NAMALWA (cell line): ENCODE measurements at places on chromosomes 6 and 20.

DNA sequence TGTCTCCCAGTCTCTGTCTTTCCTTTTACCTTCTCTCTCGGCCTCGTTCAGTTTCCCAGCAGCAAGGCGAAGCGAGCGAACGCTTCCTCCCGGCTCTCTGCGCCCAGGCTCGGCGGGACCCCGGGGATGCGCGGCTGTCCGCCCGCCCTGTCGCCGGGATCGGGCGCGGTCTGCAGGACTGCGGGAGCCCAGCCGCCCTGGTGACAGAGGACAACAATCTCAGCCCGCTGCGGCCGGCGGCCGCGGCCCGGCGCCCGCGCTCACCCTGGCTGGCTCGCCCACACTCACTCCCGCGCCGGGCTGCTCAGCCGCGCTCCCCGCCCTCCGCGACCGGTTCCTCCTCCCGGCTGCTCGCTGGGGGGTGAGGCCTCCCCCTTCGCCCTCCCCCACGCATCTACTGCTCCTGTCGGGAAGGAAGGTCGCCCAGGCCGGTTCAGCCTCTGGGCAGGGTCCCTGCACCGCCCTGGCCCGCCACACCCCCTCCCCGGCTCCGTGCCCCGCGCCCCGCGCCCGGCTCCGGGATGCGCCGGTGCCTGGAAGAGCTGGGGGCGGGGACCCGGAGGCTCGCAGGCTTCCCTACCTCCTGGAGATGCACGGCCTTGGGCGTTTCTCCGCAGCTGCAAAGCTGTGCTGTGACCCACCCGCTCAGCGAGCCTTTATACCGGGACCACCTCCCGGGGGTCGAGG lies 410 bp downstream of the SYNE1 start:
- no peak for DNase-seq

DNA sequence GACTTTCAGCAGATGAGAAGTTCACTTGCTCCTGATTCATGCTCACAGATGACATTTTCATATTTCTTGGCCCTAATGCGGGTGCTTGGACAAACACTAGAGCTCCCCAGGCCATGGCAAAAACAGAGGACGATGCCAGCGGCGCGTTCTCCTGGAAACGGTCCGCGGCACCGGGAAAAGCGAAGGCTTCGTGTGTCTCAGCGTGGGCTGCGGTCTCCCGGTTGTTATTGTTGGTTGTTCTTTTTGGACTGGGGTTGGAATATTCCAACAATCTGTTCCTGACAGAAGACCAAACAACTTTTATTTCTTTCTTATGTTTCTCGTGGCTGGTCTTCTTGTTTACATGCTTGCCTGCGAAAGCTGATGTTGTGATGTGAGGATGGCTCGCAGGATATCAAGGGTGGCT lies 46.8 kb upstream of the NEDD9 start:
- no peak for DNase-seq

DNA sequence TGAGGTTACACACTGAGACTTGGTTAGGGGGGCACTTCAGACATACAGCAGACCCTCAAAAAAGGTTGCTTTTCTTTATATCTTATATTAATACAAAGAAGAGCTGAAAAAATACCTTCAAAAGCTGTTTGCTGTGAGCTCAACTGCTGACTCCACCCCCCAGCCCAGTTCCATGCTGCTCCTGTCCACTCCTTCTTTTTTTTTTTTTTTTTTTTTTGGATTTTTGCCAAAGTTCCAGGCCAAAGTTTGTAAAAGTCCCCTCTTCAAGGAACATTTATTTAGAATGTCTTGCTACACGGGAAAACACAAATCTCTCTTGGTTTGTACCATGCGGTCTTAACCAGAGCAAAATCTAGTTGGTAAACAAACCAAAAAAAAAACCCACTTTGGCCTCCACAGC lies 85.3 kb upstream of the AKAP12 start:
- no peak for DNase-seq

GRCh38 chr20:49517805-49518100 lies 35.3 kb upstream of the KCNB1 start:
- no peak for DNase-seq

DNA sequence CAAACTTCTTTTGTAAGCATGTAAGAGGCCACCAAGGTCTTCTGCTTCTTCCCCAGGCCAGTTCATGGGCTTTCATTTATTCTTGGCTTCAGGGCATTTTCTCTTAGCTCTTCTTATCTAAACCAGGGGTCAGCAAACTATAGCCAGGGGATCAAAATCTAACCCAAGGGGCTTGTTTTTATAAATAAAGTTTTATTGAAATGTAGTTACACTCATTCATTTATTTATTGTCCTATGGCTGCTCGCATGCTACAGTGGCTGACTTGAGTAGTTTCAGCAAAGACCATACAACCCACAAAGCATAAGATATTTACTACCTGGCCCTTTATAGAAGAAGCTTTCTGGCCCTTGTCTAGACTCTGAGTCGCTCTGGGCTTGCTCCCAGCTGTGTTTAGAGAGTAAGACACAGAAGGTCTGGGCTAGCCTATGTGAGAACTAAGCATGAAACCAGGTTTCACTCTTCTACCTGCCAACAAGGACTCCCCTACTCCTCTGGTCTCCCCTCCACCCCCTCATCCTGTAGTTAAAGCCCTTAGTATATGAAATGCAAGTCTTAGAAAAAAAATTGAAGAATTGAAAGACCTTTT lies 43.2 kb downstream of the KHDC1L start:
- no peak for DNase-seq

- no peak for DNase-seq
Observed at GRCh38 chr20:46705378-46705729, 4.1 kb upstream of the SLC2A10 start.

DNA sequence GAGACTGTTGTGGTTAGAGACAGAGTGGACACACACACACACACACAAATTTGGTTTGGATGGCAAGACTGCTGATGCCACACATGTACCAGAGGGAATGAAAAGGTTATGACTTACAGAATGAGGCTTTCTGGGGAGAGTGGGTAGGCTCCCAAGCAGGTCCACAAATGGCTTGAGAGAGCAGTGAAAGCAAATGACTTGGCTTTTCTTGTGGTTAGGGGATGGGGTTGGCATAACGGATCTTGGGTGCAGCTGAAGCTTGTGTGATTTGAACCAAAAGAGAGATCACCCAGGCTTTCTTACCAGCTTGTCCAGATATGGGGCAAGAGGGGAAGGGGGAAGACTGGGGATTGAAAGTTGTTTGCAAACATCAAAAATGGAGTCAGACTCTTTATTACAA lies 73.9 kb upstream of the OLIG3 start:
- DNase-seq = no peak

- no peak for DNase-seq
Observed at GRCh38 chr6:138278326-138278725, 60.0 kb upstream of the PBOV1 start.

DNA sequence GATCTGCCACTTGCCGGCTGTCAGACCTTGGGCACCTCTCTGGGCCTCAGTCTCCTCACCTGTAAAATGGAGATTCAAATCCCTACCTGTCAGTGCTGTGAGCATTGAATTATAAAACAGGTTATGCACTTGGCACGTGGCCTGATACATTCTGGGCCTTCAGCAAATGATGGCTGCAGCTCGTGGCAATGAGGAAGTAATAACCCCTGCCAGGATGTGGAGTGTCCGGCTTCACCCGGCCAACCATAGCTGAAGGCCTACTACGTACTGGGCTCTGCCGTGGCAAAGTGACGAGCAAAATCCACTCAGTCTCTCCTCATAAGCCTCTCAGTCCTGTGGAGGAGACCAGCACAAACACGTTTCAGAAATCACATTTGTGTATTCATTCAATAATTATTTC lies 10.9 kb upstream of the VSTM2L start:
- DNase-seq = no peak

- no peak for DNase-seq
Observed at GRCh38 chr6:153673225-153673624, 365.8 kb upstream of the OPRM1 start.

- DNase-seq = no peak
Observed at GRCh38 chr20:13222319-13222716, 1.2 kb downstream of the ISM1 start.

- no peak for DNase-seq
Observed at GRCh38 chr6:111771629-111772028, 101.6 kb downstream of the FYN start.

GRCh38 chr6:152068622-152069261 lies 261.3 kb downstream of the ESR1 start:
- DNase-seq = no peak

DNA sequence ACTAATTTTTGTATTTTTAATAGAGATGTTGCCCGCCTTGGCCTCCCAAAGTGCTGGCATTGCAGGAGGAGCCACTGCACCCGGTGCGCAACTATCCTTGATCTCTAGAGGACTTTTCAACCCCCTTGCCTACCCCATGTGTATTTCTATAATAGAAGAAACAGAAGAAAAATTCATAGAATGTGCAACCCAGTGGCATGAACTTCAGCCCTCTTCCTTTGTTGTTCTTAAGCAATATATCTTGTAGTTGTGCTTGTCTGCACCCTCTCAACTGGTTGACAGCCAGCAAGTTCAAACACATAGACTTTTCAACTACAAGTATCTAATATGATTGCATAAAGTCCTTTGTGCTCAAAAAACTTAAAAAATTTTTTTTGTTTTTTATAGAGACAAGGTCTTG lies 72.3 kb upstream of the NCOA3 start:
- no peak for DNase-seq

DNA sequence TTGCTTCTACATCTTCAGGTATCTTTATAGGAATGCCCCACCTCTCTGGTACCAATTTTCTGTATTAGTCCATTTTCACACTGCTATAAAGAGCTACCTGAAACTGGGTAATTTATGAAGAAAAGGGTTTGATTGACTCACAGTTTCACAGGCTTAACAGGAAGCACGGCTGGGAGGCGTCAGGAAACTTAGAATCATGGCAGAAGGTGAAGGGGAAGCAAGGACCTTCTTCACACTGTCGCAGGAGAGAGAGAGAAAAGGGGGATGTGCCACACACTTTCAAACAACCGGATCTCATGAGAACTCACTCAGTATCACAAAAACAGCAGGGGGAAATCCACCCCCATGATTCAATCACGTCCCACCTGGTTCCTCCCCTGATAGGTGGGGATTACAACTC lies 24.4 kb upstream of the LY86 start:
- DNase-seq = no peak

DNA sequence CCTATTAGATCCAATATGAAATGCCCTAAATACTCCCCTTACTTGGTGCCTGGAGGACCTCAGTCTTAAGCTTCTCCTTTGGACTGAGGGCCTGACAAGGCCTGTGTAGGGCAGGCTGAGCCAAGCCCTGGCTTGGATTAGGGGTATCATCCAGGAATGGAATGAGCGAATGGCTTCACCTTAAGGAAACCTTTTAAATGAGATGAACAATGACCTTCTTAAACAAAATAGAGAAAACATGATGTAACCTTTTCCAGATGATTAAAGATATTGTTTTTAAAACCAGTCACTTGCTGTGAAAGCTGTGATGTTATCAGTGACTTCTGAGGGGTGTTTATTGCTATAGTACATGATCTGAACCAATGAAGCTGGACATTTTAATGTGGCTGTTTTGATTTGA lies 55.5 kb downstream of the TRAF3IP2 start:
- DNase-seq = no peak

DNA sequence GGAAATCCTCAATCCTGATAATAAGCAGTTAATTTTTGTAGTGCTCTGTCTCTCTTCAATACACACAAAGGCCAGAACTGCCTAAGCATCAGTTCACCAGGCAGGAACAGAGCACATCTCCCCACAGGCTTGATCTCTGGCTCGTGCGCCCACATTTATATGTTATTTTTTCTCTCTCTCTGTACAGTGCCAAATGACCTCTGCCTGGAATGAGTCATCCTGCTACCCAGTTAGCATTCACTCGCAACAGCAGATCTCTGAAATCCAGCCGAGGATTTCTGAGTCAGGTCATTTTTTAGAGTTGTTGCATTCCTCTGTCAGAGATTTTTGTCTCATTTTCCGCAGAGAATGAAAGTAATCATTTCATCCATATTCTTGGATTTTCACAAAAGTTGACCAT lies 107.1 kb downstream of the COL12A1 start:
- DNase-seq = no peak

- DNase-seq = no peak
Observed at GRCh38 chr6:142294679-142295078, 7.1 kb upstream of the ADGRG6 start.

DNA sequence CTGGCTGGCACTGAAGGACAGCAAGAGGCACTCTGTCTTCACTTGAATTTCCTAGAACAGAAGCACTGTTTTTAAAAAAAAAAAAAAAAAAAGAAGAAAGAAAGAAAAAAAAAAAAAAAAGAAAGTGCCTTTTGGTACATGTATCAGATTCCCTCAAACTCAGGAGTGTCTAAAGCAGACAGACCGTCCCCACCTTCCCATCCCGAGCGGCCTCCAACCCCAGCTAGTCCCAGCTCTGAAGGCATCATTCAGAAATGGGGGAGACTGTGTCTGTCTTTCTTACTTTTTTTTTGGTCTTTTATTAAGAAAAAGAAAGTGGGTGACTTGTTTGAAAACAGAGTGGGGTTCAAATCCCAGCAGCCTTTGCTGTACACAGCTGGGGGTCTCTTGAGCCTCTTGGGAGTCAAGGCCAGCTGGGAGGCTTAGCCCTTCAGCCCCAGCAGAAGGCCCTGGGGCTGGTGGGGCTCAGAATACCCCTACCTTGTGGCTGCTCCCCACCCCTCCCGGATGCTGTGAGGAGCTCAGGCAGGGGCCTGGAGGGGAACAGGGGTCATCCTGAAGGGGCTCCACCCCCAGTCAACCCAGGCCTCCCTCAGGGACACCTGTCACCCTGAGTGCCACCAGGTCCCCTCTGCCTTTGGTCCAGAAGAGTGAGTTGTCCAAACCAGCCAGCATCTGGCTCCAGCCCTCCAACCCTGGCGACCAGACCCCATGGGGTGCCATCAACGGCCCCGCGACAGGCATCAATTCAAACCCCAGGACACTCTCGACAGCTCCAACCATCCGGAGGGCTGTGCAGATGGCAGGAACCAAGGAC lies 128.3 kb downstream of the TAF4 start:
- no peak for DNase-seq

- DNase-seq = no peak
Observed at GRCh38 chr6:128600397-128600951, 80.1 kb upstream of the PTPRK start.

GRCh38 chr6:131838051-131838450 lies 30.2 kb downstream of the ENPP1 start:
- no peak for DNase-seq

DNA sequence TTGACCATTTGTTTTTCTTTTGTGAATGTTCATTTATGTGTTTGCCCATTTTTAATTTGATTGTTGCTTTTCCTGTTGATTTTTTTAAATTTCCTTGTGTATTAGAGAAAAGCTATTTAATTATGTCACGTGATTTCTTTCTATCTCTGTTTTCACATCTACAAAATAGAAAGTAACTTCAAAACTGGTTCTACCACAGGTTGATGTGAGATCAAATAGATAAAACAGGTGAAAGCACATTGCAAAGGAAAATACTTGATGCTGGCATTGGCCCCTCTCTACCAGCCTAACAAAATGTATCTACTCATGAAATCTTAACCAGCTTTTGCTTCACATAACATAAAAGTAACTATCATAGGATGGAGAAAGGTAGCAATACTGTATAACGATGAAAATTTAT lies 129.2 kb downstream of the TMEM242 start:
- DNase-seq = no peak
